ENCODE measurements at places on chromosomes 3 and 15.

DNA sequence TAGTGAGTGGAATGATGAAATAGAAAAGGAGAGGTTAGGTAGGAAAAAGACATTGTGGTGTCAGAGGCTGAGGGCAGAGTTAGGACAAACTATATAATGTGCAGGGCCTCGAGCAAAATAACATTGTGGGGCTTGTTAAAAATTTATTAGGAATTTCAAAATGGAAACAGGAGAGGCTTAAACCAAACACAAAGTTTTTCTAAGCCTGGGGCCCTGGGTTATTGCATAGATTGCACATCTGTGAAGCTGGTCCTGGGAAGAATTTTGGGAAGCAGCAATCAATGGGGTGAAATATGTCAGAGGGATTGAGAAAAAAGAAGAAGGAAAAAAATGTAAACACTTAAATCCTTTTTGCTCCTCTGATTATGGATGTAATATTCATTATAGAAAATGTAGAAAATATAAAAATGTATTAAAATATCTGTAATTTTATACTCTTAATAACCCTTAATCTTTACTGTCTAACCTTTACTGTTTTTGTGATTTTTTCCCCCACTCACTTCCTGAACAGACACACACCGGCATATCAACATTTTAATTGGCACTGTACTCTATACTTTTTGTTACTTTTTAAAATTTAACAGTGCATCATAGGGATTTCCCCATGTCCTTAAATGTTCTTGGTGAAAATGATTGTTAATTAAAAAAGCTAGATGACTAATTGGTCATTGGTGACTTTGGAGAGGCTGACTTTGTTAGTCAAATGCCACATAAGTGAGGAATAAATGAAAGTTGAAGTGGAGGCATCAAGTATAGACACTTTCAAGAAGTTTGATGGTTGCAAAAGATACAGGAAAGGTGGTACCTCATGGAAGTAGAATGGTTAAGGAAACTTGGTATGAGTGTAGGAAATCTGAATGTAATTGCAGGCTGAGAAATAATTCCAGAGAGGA is 183.4 kb downstream of the NFKBIZ start:
- DNase-seq, result no peak

- DNase-seq, result no peak
Observed at GRCh38 chr15:78933823-78934654, 10.8 kb downstream of the CTSH start.

DNA sequence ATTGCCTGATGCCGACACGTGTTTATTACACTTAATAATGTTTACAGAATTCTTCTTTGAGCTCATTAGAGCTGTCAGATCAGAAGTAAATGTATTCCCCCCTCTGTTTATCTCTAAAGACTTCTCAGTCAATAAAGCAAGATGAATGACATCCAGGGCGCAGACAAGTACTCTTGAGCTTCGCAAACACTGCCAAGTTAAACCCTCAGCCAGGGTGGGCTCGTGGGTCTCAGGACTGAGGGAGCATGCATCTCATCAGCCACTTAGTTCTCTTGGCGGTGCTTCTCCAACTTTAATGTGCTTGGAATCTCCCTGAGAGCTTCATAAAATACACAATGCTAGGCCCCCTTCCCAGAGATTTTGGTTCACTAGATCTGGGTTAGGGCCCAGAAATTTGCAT is 333.9 kb upstream of the THRB start:
- DNase-seq, result no peak

GRCh38 chr3:127700406-127700805 is 27.7 kb downstream of the ABTB1 start:
- DNase-seq, result no peak

DNA sequence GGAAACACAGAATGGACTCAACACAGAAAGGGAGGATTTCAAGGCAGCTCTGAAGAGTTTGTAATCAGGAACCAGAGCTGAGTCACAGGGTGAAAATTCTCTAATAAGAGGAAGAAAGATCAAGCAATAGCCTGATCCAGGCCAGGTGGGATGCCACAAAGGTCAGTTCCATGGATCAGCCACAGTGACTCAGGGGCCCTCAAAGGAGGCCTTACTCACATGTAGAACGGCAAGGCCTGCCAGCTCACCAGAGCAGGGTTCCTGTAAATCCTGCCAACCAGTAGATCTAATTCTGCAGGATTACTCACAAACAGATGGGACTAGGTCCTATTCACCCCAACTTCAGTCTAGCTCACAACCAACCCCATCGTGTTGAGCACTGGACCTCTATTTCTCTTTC is 78.3 kb upstream of the PPP2R3A start:
- DNase-seq, result no peak

DNA sequence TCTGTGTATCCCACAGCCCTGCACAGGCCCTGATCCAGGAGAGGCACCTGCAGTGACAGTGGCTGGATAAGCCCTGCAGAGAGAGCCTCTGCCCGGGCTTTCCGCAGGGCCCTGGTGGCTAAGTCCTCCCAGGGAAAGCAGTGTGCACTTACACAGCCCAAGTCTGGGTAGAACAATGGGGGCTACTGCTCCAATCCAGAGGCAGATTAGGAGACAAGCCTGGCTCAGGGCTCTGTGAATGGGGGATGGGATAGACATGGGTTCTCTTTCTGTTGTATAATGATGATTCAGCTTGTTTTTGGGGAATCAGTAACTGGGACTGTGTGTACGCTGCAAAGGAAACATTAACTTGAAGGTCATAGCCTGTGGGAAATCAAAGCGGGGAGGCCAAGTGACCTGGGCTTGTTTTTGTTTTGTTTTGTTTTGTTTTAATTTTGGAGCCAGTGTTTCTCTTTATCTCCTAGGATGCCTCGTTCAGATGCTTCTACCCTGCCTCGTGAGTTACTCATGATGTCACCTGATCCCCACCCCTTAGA is 4.1 kb upstream of the ALDH1L1 start:
- no peak for DNase-seq

- DNase-seq, result no peak
Observed at GRCh38 chr3:44337248-44337785, 1.2 kb upstream of the TCAIM start.

DNA sequence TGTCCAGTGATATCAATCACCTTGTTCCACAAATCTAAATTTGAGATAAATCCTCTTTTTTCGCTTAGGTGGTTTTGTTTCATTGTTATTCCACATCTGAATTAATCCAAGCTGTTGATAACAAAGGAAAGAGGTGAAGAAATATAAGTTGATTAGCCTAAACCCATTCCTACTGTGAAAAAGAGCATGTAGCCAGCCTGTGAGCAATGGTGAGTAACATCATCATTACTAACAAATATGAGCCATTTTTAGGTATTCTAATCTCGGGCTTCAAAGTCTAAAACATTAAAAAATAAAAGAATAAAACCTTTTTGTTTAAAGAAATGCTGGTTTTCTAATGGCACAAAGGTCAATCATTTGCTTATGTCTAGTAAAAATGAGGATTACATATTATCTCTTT is 52.1 kb upstream of the P3H2 start:
- no peak for DNase-seq

- no peak for DNase-seq
Observed at GRCh38 chr3:46361408-46362283, 7.7 kb downstream of the CCR2 start.

DNA sequence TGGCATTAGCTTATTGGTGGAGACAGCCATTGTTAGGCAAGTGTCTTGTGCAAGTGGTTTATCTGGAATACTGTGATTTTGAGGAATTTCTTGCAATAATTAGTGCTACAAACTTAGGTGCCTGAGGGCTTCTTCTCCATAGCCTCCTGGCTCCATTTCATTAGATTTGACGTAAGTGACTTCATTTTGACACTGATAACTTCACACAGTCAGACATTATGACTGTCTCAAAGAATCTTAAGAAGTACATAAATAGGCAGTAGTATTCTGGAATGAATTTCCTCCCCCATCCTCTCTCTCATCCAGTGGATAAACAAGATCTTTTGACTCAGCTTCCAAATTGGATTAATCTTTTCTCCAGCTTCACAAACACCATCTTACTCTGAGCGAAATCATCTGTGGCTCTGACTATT is 19.0 kb downstream of the ARL14 start:
- DNase-seq, result peak; percentile 15

- DNase-seq, result no peak
Observed at GRCh38 chr3:1855841-1856240, 242.8 kb upstream of the CNTN4 start.
